ENCODE measurements at places on chromosomes 2 and 18.

- no peak for DNase-seq
These were observed 48.8 kb downstream of the ASAP2 start for GRCh38 chr2:9255416-9255815.

DNA sequence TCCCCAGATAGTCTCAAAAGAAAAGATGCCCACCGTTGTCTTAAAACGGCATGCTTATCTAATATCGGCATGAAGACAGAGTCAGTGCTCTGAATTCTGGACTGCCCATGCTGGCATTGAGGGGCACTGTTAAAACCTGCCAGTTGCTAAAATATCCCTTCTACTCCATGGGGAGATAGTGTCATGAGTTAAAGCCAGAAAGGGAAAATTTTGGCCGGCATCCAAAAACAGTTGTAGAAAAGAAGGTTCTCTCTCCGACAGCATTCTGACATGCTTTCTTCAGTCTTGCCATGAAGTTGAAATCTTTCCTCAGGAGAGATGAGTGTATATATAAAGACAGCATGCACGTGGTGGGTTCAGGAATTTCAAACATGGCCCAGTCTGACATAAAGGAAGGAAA lies 401.3 kb upstream of the PIK3C3 start:
- no peak for DNase-seq

- DNase-seq = peak; percentile 2
These were observed 312.0 kb downstream of the CELF4 start for GRCh38 chr18:37253394-37254235.

- DNase-seq = no peak
These were observed 152.9 kb downstream of the DYSF start for GRCh38 chr2:71606244-71606643.

GRCh38 chr18:36279001-36279400 lies 18.5 kb upstream of the FHOD3 start:
- DNase-seq = no peak

DNA sequence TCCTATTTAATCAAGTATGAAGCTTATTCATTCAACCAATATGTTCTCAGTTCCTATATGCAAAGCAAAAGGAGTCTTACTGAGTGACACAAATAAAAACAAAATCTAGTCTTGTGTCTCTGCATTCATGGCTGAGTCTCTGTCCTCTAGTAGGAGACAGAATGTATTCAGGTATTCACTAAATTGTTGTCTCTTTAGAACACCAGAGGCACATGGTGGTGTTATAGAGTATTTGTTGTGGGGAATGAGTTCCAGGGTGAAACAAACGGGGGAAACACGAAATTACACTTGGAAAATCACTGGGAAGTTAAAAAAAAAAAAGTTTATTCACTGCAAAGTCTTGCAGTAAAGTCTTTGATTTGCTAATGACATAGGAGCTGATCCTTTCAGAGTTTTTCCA lies 131.7 kb upstream of the FSHR start:
- no peak for DNase-seq

DNA sequence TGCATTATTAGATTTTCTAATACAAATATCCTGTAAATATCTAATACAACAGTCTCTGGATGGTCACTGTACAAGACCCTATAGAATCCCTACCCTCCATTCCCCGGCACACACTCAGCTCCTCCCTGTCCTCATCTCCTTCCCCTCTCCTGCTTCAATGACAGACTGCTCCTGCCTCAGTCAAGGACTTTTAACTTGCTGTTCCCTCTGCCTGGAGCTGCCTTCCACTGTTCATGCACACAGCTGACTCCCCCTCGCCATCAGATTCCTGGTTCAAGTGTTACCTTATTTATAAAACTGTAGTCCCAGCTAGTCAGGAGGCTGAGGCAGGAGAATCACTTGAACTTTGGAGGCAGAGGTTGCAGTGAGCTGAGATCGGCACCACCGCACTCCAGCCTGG lies 3.3 kb downstream of the CDK15 start:
- DNase-seq = no peak

GRCh38 chr2:46704041-46704440 lies 211.6 kb downstream of the MCFD2 start:
- no peak for DNase-seq

DNA sequence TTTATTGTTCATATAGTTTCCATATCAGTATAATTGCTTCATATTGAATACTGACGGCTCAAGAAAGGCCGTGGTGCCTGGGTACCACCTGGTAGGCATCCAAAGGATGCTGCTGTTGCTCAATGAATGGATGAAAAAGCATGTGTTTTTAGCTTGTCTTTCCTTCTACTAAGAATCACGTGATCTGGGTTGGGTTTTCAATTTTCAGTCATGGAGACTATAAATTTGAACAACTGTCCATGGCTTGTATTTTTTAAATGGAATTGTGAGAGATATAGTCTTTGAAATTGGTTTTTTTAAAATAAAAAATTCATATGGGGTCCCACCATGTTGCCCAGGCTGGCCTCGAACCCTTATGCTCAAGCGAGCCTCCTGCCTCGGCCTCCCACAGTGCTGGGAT lies 25.3 kb downstream of the EMILIN2 start:
- DNase-seq = no peak

- DNase-seq = no peak
These were observed 386.4 kb downstream of the PIK3C3 start for GRCh38 chr18:42341423-42341822.

GRCh38 chr2:535222-535621 lies 142.0 kb downstream of the TMEM18 start:
- DNase-seq = no peak

DNA sequence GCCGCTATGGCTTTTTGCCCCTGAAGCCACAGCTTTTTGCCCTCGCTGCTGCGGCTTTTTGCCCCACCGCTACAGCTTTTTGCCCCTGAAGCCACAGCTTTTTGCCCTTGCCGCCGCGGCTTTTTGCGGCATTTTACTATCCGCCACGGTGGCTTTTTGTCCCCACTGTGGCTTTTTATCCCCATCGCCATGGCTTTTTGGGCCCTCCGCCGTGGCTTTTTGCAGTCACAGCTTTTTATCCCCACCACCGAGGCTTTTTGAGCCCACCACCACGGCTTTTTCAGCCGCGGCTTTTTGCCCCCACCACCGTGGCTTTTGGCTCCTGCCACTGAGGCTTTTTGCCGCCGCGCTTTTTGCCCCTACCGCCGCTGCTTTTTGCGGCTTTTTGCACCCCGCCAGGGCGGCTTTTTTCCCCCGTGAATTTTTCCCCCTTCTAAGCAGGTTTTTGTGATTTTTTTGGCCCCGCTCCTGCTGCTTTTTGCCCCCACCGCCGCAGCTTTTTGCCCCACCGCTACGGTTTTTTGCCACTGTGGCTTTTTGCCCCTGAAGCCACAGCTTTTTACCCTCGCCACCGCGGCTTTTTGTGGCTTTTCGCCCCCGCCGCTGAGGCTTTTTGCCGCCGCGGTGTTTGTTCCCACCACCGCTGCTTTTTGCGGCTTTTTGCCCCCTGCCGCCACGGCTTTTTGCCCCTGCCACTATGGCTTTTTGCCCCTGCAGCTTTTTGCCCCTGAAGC lies 2797.2 kb upstream of the TEKT4 start:
- DNase-seq = no peak

- peak; percentile 100 for DNase-seq
These were observed 122.7 kb downstream of the COL6A3 start for GRCh38 chr2:237291138-237291792.

DNA sequence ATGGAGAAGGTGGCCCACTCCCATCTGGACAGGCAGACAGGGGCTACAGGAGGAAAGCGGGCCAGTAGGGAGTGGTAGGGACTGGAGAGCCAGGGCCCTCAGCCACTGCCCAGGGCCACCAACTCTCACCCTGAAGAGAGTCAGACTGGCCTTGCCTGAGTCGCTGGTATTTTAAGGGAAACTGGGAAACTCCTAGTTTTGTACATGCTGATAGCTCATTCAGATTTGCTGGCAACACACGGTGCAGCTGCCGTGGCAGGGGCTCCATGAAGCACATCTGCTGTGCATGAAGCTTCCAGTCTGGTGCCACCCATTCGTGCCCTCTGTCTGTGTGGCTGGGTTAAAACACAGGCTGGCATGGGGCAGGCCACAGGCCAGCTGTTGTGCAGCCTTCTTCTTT lies 137.3 kb upstream of the GLI2 start:
- no peak for DNase-seq
